ENCODE measurements at places on chromosomes 7 and 10.

- DNase-seq, result no peak
These were observed 165.8 kb downstream of the CCSER2 start for GRCh38 chr10:84493951-84494848.

- DNase-seq, result peak; percentile 35
These were observed 39.1 kb downstream of the GOLGA7B start for GRCh38 chr10:97888641-97889262.

DNA sequence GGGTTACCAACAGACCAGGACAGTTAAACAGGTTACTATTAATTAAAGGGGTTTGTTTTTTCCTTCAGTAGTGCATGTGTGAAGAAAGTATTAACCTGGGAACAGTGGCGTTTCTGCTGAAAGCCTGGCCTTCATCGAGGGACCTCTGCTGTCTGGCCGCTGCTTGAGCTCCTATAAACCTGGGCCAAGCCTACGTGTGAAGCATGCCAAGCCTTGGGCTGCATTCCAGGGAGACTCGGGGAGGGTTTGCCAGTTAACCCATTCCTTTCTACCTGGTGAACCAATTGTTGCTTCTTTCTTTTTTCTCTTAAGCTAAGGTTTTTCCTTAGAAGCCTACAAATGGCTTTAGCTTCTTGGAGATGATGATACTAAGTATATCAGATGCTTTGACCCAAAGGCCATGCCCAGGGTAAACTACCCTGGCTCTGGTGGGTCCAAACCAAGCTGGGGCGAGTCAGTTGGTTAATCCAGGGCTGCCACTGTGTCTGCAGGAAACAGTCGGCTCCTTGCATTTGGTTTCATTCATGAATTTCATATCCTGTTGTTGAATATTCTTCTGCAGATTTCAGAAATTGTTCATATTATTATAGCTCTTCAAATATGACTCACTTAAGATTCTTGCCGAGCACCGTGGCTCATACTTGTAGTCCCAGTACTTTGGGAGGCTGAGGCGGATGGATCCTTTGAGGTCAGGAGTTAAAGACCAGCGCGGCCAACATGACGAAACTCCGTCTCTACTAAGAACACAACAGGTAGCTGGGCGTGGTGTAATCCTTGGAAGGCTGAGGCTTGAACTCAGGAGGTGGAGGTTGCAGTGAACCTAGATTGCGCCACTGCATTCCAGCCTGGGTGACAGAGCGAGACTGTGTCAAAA lies 23.8 kb downstream of the PFKP start:
- peak; percentile 67 for DNase-seq

- DNase-seq, result no peak
These were observed 223.2 kb downstream of the CCSER2 start for GRCh38 chr10:84551437-84552120.

DNA sequence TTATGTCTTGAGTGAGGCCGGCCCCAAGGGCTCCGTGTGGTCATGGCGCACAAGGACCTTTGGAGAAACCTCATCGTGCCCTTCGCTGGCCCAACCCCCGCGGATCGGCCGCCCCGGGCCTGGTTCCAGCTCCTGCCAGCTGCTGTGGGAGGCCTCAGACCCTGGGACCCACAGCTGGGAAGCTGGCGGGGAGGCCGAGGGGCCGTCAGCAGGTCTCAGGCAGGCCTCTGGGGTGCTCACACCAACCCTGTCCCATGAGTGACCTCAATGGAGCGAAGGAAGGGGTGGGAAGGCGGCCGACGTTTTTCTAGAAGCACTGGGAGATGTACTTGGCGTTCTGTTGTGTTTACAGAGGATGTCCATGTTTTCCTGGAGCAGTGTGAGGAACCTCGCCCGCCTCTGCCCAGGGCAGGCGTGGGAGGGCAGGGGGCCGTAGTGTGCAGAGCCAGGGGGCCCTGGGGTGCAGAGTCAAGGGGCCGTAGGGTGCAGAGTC lies 18.6 kb upstream of the ADGRA1 start:
- DNase-seq, result no peak

DNA sequence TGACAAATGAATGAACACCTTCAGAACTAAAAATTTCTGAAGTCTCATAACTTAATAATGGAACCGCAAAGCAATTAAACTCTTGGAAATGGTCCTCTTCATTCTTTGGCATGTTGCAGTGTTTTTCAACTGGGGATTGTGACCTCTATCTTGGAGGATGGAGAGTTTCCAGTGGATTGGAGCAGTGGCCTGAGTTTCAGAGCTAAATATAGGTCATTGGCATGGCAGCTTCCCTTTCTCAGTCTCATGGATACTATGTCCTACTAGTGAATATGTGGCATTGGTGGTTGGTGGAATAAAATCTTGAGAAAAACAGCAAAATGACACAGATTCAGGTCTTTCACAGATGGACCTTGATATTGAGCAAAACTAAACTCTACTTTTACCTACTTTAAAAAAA lies 24.1 kb upstream of the EPC1 start:
- DNase-seq, result no peak

DNA sequence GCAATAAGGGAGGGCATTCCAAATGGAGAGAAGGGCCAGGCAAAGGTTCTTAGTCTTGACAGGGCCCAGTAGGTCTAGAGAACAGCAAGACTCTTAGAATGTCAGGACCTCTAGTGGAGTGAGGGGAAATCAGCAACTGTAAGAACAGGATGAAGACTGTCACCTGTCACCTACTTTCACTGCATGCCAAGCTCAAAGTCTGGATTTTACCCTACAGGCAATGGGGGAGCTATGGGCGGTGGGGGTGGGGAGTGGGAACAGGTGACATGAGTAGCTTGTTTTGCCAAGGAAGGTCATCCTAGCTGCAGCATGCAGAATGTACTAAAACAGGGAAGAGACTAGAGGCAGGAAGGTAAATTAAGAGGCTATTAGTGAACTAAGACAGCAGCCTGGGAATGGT lies 18.3 kb downstream of the GOT1 start:
- no peak for DNase-seq

- DNase-seq, result no peak
These were observed 405.0 kb upstream of the GALNT17 start for GRCh38 chr7:70726951-70727378.

DNA sequence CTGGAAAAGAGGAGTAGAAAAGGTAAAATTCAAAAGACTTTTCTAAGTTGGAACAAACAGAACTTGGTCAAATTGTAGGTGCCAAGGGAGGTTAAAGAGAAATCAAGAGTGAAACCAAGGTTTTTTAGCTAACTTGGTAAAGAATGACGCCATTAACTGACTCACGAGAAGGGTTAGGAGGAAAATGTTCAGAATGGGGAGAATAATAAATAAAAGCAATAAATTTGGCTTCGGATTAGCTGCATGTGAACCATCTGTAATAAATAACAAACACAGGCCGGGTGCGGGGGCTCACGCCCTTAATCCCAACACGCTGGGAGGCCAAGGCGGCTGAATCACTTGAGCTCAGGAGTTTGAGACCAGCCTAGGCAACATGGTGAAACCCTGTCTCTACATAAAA lies 71.9 kb upstream of the SRRM3 start:
- no peak for DNase-seq

DNA sequence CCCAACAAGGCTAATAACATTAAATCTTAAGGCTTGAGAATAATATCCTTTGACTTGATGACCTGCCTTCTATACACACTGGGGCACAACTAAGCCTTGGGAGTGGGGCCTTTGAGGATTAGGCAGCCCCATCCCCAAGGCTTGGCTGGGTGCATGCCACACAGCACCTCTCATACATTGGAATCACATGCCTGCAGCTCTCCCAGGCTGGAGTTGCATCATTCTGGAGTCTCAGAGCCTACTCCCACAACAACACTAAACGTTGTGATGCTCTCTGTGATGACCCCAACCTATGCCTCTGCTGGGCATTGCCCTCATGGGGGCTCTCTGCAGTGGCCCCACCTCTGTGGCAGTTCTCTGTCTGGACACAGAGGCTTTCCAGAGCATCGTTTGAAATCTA lies 31.9 kb upstream of the SGCE start:
- no peak for DNase-seq

- DNase-seq, result no peak
These were observed 144.4 kb downstream of the PKD1L1 start for GRCh38 chr7:47803846-47804245.

DNA sequence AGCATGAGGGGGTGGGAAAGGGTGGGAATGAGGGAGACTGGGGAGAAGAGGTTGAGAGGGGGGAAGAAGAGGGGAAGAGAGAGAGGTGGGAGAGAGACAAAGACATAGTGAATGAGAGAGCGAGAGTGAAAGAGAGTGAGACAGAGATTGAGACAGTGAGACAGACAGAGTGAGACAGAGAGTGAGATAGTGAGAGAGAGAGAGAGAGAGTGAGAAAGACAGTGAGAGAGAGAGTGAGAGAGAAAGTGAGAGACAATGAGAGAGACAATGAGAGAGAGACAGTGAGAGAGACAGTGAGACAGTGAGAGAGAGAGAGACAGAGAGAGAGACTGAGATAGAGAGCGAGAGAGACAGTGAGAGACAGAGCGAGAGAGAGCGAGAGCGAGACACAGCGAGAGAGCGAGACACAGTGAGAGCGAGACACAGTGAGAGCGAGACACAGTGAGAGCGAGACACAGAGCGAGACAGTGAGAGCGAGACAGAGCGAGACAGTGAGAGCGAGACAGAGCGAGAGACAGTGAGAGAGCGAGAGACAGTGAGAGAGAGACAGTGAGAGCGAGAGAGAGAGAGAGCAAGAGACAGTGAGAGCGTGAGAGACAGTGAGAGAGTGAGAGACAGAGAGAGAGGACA lies 10.1 kb downstream of the TMEM243 start:
- DNase-seq, result no peak

DNA sequence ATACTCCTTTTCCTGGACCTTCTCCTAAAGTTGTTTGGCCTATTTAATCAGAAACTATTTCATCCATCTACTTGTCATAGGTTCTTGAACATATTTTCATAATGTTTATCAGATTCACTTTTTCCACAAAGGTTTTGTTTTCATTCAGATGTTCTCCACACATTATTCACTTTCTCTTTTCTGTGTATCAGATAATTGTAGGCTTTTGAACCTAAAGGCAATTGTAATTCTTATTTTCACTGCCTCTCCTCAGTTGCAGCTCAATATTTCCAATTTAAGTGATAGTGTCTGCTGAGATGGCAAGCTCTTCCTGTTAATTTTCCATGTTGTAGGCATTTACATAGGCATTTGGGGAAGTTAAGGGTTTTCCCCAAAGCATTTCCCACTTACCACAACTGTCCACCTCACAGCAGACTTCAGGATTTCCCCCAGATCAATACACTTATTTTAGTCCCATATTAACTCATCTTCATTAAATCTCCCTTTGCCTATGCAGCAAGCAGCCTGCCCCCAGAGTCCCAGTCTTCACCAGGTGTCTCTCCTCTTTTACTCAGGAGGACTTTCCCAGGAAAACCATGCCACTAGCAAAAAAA lies 12.3 kb upstream of the IKZF1 start:
- no peak for DNase-seq

DNA sequence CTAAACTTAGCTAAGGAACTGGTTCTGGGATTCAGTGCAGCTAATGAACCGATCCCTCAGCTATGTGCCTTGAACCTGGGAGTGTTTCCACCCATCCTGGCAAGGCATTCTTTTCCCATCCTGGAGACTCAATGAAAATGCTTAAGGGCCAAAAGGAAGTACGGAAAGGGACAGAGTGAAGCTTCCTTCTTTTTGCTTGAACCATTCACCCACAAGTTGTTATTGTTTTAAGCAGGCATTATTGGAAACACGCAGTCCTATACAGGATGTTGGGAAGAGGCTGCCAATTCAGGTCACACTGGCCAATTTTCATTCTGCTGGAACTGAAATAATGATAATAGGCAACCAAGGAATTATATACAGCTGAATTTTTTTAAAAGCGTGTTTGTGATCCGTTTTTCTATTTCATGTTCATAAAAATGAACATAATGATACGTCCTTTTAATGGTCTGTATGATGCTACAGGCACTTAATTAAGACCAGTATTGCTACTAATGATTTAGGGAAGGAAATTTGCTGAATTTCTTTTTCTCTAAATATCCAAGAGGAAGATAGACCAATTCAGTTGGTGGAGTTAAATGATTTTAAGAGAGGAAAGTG lies 57.8 kb upstream of the FZD1 start:
- no peak for DNase-seq

- no peak for DNase-seq
These were observed 251.5 kb downstream of the BICC1 start for GRCh38 chr10:58764087-58764747.

GRCh38 chr7:149715476-149715875 lies 57.9 kb downstream of the ZNF467 start:
- no peak for DNase-seq

GRCh38 chr7:131720703-131721102 lies 164.3 kb upstream of the PODXL start:
- no peak for DNase-seq

- no peak for DNase-seq
These were observed 397.6 kb downstream of the MDFIC start for GRCh38 chr7:115319541-115319940.

DNA sequence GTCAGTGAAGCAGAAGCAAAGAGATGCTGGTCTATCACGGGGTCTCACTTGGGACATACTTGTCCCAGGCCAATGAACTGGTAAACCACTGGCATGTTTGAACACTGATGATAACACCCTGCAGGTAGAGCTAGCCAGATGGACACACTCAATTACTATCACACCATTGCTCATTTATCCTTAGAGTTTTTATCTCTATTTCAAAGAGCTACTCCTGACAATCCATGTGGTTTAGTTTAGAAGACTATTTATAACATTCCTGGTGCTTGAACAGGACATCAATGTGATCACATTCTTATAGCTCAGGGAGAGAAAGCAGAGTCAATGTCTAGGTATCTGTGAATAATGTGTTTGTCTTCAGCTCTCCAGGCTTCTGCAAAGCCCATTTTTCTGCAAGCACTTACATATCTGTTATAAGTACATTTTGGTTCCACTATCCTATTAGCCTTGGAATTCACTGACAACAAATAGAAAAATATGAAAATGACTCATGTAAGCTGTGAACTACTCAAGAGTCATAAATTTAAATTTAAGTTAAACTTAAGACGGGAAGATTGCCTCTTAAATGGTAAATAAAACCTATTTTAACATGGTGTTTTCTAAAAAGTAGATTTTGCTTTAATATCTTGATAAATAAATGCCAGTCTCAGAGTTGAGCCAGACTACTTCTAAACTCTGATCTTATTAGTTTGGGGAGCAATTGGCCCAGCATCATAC lies 106.7 kb upstream of the MBL2 start:
- no peak for DNase-seq

DNA sequence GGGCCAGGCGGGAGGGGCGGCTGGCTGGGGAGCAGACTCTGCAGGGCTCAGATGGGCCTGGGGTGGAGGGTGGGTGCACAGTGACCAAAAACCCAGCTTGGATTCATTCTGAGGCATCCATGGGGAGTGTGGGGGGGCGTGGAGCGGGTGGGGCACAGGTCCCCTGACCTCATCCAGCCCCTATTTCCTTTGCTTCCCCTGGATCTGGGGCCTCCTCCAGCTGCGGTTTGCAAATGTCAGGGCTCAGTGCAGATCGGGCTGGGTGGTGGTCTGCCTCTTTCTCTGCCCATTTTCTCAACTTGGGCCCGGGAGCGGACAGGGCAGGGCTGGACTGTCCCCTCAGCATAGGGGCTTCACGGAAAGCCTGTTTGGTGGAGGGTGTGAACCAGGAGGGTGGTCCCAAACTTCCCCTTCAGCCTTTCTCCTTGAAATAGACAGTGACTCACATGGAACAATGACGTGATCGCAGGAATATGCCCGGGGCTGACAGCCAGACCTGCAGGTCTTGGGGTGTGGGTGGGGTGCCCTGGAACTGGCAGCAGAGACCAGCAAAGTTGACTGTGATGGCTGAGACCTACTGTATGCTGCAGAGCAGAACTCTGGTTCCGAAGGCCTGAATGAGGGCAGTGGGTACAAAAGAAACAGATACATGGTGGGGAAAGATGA lies 72.9 kb upstream of the PODXL start:
- no peak for DNase-seq
